NCI-H1048 (cell line): ENCODE measurements at places on chromosomes 13 and 19.
A peak's percentile ranks its signal among the peaks of the same experiment; 100 is the strongest.

DNA sequence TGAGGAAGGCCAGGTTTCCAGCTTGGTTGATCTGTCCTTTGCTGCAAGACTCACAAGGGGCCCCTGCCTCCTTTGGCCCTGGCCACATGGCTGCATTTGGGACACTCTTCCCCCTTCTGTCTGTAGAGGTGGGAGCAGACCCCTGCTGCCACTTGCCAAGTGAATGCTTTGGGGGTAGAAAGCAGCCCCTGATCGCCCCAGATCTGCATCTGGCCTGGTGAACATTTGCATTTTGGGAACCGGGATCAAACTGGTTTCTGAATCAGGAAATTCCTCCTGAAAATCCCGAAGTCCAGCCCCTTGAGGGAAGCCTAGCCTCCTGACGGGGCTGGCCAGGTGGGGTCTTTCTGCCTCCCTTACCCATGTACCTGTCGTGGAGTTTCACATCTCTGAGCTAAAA lies 14.9 kb downstream of the DPF1 start:
- no peak for DNase-seq

GRCh38 chr13:73722120-73722519 lies 412.1 kb downstream of the KLF12 start:
- DNase-seq, result no peak

DNA sequence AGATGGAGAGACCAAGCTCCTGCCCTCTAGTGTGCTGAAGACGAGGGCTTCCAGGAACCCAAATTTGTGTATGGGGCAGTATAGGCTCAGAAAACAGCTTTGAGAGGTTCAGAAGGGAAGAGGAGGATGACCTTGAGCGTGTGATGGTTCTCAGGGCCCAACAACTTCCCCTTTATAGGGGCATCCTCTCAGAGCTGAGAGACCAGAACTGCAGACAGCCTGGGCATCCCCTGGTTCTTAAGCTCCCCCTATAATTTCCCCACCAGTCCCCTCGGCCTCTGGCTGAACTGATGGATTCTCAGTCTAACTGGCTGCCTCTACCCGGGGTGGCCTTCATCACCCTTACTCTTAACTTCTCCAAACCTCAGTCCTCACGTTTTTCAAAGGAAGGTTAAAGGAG lies 167.5 kb downstream of the URI1 start:
- DNase-seq, result no peak

- DNase-seq, result no peak
Observed at GRCh38 chr13:20230913-20231838, 943 bp downstream of the GJB6 start.

DNA sequence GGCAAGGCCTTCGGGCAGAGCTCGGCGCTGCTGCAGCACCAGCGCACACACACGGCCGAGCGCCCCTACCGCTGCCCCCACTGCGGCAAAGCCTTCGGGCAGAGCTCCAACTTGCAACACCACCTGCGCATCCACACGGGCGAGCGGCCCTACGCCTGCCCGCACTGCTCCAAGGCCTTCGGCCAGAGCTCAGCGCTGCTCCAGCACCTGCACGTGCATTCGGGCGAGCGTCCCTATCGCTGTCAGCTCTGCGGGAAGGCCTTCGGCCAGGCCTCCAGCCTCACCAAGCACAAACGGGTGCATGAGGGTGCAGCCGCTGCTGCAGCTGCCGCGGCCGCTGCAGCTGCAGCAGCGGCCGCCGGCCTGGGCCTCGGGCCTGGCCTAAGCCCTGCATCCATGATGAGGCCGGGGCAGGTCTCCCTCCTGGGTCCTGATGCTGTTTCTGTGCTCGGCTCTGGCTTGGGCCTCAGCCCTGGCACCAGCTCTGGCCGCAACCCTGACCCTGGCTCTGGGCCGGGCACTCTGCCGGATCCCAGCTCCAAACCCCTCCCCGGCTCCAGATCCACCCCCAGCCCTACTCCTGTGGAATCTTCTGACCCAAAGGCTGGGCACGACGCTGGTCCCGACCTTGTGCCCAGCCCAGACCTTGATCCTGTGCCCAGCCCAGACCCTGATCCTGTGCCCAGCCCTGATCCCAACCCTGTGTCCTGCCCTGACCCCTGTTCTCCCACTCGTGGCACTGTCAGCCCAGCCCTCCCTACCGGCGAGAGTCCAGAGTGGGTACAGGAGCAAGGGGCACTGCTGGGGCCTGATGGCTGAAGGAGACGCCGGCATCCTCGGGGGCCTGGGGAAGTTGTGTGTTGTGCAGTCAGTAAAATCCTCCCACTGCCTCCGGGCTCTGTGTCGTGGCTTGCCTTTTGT lies 2.0 kb upstream of the MCOLN1 start:
- DNase-seq, result no peak

DNA sequence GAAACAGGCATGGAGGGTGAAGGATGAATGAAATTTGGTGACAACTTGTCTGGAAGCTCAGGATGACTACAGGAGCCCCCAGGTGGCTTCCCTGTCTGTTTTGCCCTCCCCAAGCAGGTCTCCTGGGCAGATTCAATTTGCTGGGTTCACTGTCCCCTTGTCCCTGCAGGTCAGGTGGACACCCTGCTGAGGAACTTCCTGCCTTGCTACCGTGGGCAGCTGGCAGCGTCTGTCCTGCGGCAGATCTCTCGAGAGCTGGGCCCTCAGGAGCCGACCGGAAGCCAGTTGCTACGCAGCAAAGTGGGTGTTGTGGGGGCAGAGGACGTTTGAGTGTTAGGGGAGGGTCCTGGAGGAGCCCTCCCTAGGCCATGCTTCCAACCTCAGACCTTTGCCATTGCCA lies 19.1 kb downstream of the PGLS start:
- DNase-seq, result no peak

DNA sequence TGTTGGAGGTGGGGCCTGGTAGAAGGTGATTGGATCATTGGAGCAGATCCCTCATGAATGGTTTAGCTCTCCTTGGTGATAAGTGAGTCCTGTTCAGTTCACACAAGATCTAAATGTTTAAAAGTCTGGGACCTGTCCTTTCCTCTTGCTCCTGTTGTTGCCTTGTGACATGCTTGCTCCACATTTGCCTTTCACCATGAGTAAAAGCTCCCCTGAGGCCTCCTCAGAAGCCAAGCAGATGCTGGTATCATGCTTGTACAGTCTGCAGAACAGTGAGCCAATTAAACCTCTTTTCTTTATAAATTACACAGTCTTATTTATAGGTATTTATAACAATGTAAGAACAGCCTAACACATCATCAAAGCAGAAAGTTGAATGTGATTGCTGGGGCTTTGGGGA lies 24.2 kb upstream of the RFC3 start:
- no peak for DNase-seq

DNA sequence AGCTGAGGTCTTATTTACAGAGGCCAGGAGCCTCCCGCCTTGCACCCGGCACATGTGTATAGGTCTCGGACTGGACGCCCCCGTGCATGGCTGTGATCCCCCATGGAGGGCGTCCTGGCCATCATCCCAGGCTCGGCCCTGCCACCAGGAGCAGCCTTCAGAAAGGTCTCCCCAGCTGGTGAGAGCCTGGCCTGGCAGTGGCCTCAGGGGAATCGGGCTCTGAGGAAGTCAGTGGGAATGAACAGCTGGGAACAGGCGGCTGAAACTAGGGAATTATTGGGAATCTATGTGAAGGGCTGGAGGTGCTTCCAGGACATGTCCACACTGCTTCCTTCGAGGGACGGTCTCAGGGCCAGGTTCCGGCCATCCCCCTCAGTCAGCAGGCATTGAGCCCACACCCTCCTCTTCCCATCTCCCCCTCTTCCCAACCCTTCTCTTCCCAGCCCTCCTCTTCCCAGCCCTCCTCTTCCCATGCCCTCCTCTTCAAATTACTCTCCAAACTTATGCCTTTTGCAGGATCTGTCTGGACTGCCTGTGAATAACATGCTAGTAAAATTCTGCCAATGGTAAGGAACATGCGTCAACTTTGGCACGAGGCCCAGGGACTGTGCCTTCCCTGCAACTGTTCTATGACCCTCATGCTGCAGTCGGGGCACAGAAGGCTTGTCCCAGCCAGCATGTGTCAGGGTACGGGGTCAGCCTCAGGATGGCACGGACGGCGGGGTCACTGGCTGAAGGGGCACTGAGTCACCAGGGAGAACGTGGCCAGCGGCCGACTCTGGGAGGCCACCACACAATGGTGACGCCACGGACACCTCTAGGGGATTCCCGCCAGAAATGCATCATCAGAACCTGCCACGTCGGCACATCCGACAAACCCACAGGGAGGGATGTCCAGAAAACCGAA lies 24.2 kb upstream of the C13orf46 start:
- no peak for DNase-seq

GRCh38 chr13:111117961-111118360 lies 2.9 kb downstream of the ARHGEF7 start:
- DNase-seq, result no peak

- no peak for DNase-seq
Observed at GRCh38 chr19:31329819-31330218, 19.4 kb downstream of the TSHZ3 start.

- DNase-seq, result no peak
Observed at GRCh38 chr19:22606954-22607652, 27.0 kb upstream of the ZNF492 start.

- no peak for DNase-seq
Observed at GRCh38 chr19:50708179-50708879, 11.3 kb downstream of the SHANK1 start.

GRCh38 chr19:46124638-46125115 lies at the start of gene IGFL3:
Gene IGFL3 (minus strand): TSS chr19:46124688. CDS start chr19:46124649, 39 bp downstream.
- no peak for DNase-seq

DNA sequence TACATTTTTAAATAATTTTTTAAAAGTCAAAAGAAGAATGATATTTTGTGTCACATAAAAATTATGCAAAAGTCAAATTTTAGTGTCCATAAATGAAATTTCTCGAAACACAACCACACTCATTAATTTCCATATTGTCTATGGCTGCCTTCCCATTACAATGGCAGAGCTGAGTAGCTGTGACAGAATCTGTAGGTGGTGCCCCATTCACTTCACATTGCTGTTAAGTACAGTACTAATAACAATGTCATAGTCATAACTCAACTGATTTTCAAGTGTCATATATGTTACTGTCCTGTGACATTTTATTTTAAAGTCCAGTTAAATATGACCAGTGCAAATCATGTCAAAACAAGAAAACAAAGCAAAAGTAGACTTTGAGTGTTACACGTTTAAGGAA lies 114.3 kb downstream of the SPRY2 start:
- no peak for DNase-seq

DNA sequence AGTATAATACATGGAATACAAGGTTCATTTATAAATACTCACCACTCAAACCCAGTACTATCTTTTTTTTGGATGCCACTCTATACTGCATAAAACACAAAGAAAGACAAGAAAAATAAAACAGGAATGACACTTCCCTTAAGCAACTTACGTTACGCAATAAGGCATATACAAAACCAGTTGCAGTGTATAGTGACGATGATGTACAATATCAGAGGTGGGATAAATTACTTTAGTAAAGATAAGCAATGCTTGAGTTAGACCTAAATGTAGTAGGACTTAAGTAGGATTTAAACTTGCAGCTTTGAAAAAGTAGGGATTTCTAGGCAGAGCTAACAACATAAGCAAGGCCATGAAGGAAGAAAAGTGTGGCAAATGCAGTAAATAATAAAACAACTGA lies 374.9 kb downstream of the SPRY2 start:
- no peak for DNase-seq

DNA sequence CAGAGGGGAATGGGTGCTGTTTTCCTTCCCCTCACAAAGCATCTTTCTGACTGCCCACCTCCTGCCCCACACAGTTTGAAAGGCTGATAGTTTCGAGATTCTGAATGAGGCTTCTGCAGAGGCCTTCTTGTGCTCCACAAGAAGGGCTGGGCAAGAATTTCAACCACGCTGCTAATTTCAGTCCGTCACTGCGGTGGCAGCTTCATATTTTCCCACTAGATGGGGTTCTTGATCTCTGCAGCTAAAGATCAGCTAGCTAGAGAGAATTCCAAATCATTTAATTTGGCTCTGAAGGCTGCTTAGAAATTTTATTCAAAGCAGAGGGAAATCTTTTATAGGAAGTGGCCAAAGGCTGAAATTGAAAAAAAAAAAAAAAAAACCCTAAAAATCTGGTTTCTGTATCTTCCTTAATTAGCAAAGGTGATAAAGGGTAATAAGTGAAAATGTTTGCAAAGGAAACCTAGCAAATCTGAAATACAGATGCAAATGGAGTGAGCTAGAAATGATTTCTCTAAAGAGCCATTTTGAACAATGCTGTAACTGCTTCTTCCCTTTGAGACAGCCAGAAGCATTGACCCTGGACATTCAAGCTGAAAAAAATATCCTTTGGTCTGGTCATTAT lies 38.0 kb upstream of the C13orf42 start:
- peak; percentile 0 for DNase-seq

DNA sequence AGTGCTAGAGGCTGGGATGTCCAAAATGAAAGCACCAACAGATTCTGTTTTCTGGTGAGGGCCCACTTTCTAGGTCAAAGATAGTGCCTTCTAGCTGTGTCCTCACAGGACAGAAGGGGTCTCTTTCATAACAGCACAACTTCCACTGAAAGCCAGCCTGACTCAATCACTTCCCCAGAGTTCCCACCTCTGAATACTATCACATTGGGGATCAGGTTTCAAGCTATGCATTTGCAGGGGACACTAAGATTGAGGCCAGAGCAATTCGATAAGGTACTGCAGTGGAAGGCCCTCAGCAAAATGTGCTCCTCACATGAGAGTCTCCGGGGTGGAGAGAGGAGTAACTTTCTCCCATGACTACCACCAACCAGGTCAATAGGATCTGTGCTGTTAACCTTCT lies 1501.5 kb downstream of the EFNB2 start:
- no peak for DNase-seq

DNA sequence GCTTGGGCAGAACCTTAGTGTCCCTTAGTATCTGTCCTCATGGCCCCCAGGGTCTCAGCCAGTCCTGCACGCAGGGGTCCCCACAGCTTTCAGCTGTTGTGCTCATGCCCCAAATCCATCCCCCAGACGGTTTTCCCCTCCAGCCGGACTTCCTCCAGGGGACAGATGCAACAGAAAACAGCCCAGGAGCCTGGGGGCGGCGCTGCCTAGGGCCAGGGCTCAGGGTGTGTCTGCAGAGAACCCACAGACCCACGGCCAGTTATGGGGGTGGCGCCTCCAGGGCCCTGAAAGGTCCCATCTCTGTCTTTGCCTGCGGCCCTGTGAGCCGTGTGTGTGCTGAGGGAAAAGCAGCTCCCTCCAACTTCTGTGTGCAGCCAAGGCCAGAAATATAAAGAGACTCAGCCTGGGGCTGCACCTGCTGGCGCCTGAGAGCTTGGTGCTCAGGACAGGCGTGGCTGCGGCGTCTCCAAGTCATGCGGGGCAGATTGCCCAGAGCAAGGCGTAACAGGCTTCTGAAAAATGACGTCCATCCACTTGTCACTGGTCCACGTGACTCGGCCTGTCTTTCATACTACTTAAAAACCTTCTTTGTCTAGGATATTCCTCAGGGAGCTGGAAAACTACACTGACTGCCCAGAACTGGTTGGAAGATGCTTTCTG lies 22.1 kb upstream of the F7 start:
- no peak for DNase-seq

- no peak for DNase-seq
Observed at GRCh38 chr19:35936738-35937268, 629 bp downstream of the LRFN3 start.
